ENCODE measurements at places on chromosomes 2 and 18.
A peak's percentile ranks its signal among the peaks of the same experiment; 100 is the strongest.

DNA sequence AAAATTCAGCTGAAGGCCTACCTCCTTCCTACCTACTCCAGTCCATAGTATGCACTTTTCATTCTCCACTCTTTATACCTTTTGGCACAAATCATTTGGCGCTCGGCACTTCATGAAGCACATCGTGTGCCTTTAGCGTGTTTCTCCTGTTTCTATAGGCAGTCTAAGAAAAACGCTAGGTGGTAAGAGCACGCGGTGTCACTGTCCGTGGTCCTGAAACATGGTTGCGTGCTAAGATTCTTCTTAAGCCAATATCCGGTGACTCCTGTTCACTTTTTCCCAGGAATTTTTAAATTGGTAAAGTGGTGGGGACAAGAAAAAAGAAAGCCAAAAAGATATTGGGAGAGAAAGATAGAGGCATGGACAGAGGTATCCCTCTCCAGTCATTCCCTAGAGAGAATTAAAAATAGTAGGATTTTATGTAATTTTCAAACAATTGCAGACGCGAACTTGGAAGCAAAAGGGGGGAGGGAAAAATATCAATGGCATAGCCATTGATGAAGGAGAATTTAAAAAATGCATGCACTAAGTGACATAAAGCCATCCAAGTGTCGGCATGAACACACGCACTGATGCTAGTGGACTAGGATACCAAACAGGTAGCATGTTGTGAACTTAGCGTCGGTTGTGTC is 1.4 kb upstream of the CTNNA2 start:
- DNase-seq, result peak; percentile 53

DNA sequence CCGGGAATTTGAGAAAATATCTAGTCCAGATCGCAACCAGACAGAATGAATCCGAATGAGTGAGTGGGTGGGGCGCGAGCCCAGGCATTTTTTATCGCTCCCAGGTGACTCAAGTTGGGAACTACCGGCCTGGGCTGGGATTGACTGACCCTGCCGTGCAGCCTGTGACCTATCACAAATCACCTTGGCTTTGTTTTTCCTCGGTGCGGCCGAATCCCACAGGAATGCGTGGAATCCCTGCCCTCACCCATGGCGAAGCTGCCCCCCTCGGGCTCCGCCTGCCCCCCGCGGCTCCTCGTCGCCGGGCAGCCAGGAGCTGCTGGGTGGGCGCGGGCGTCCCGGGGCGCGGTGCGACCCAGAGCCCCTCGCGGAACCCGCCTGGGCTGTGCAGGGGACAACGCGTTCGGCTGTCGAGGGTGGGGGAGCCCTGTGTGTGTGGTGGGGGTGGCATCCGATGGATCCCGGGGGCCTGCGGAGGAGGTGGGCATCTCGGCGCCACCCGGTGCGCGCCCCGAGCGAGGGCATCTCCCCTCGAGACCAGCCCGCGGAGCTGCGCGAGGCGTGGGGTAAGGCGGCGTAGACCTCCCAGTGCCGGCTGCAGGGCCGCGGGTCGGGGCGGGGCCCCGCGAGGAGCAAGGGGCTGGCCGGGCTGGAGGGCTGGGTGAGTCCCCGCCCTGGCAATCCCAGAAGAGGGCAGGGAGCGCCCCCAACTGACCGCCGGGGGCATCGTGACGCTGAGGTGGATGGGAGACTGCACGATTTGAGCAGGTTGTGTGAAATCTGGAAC is 16.5 kb downstream of the B3GNT7 start:
- DNase-seq, result peak; percentile 74

GRCh38 chr18:57077786-57078552 is 68.9 kb upstream of the BOD1L2 start:
- DNase-seq, result no peak

- DNase-seq, result no peak
Measured at GRCh38 chr2:109435066-109435690, 178.6 kb downstream of the SEPTIN10 start.

DNA sequence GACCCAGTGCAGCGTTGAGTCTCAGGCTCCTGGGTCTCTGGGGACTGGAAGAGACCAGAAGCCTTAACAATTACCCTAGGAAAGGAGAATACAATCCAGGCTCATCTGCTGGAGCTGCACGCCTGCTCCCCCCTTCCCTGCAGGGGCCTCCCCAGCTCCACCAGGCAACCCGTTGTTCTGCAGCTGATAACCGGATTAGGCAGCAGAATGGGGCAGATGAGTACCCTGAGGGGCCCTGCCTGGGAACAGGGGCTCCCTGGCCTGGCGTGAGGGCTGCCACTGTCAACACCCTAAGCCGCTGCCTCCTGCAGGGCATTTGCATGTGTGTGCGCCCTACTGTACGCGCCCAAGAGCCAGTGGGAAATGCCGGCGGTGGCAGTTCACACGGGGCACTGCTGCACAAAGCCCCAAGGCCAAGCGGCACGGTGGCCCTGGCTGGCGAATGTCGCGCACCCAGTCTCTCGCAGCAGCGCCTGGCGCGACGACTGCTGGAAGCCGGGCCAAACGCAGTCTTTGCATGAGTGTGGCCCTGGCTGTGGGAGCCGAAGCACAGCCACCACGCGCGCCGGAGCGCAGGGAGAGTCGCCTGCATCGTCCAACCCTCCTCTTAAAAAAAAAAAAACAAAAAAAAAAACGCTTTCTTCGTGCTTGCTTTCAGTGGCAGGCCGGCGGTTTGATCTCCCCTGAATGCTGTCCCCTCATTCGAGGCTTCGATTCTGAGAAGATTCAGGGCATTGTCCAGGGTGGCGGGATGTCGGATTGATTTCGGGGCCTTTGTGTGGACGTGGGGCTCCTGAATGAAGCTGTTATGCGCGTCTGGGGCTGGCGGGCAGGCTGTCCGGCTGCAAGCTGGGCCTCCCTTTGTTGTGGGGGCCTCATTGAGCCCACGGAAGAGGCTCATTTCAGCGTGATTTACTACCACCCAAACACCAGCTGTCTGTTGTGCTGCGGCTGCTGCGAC is 63.8 kb downstream of the SETBP1 start:
- DNase-seq, result no peak

DNA sequence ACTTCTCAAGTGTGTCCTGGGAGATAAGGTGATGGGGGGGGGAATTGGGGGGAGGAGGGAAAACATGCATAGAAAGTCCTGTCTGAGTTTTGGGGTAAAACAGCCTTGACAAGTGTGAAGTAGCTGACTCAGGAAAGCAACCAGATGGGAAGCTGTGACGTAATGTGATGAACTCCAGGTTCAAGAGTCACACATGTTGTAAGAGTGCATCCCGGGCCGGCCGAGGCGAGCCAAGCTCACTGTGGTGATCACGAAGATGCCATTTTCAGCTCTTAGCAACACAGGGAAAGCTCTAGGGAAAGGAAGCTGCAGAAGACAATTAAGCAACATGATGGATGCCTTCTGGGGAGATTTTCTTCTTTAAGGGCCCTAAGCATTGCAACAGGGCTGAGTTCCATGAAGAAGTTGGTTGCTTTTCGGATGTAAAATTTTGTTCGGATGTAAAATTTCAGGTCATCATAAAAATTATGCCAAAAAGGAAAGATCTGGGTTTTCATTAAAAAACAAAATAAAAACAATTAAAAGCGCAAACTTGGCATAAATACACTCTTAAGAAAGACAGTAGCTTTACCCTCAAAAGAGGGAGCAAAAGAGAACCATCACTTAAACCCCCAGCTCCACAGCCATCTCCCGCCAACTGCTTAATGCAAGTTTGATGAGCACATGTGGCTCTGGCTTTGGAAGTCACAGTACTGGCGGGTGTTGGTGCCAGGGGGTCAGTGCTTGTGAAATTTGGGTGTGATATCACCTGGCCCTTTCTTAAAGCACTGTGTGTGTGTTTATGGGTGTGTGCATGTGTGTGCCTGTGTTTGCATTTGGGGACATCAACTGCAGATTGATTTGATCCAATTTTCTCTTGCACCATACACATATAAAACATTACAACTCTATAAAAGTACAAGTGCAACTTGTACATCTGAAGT is 19.1 kb downstream of the SERTAD2 start:
- peak; percentile 55 for DNase-seq

DNA sequence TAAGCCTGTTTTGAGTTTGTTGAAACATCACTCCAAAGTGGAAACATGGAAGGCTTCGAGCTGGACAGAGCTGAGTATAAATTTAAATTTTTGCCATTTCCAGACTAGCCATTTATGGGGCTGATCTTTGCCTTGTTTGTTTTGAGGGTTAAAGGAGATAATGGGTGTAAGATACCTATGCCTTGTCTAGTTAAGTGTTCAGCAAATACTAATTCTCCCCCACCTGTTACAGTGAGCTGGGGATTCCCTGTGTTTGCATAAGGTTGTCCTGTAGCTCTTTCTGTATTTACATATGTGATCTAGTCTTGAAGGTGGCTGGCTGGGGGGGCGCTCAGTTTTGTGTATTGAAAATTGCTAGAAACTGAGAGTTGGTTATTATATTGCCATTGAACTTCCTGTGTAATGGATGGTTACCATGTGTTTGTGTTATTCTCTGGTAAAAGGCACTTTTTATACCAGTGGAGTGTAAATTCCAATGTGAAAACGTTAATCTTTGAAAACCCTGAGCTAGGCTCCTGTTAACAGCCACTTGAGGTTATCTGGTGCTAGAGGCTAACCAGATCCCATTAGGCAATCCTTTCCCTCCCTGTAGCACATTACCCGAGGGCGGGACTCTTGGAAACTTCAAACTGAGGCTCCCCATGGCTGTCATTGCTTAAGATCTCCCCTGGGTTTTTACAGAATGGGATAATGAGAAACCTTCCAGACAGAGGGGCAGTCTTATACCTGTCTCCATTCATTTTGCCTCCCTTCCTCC is 26.7 kb downstream of the TANC1 start:
- peak; percentile 49 for DNase-seq

- DNase-seq, result peak; percentile 57
Measured at GRCh38 chr2:210663631-210664089, 107.3 kb downstream of the CPS1 start.

DNA sequence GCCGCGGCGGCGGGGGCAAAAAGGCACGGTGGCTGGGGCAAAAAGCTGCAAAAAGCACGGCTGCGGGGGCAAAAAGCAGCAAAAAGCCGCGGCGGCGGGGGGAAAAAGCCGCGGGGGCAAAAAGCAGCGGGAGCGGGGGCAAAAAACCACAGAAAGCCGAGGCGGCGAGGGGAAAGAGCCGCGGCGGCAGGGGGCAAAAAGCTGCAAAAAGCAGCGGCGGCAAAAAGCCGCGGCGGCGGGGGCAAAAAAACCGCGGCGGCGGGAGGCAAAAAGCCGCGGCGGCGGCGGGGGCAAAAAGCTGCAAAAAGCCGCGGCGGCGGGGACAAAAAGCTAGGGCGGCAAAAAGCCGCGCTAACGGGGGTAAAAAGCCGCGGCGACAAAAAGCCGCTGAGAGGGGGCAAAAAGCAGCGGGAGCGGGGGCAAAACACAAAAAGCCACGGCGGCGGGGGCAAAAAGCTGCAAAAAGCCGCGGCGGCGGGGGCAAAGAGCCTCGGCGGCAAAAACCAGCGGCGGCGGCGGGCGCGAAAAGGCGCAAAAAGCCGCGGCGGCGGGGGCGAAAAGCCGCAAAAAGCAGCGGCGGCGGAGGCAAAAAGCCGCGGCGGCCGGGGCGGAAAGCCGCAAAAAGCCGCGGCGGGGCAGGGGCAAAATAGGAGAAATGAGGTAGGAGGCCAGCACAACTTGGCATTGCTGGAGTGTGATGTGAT is 123.4 kb downstream of the ANKRD30BL start:
- DNase-seq, result peak; percentile 0

DNA sequence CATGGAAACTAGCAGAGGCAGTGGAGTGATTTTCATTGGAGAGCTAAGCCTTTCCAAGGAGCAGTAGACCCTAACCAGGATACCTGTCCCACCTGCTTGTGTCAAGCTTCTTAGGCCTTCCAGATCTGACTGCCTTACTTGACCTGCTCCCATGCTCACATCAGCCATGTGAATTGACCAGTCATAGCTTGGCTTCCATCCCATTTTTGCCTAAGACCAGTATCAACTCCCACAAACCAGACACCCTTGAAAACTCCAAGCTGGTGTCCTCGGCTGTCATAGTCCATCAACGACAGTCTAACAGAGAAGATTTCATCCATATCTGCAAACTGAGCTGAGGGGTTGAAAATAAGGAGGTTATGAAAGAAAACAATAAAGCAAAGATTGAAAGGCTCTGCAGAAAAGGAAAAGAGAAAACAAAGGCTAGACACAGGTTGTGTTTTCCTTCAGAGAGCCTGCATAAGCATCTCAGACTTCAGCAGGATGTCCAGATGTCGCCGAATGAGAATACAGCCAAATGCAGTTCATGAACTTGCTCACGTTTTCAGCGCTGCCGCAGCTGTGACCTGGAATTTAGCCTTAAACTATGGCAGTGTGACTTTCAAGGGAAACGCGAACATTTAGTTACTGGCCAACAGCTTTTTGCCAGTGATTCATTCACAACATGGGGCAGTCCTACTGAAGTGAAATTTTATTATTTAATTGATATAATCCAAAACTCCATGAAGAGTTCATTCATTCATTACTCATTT is 868.1 kb upstream of the ID2 start:
- no peak for DNase-seq

DNA sequence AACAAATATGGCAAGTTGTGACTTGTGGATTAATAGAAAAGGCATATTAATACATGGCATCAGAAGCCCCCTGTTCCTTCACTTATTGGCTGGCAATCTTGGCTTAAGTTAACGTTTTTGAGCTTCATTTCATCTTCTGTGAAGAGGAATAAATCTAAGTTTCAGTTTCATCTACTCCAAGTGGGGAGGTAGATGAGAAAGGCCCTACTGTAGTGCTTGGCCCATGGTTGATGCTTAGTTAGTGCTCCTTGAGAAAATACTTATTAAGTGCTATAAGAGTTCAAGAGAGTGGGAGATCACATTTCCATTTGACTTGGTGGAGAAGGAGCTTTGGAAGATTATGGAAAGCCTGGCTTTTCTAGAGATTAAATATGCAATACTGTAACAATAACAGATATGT is 244.3 kb downstream of the BABAM2 start:
- no peak for DNase-seq

DNA sequence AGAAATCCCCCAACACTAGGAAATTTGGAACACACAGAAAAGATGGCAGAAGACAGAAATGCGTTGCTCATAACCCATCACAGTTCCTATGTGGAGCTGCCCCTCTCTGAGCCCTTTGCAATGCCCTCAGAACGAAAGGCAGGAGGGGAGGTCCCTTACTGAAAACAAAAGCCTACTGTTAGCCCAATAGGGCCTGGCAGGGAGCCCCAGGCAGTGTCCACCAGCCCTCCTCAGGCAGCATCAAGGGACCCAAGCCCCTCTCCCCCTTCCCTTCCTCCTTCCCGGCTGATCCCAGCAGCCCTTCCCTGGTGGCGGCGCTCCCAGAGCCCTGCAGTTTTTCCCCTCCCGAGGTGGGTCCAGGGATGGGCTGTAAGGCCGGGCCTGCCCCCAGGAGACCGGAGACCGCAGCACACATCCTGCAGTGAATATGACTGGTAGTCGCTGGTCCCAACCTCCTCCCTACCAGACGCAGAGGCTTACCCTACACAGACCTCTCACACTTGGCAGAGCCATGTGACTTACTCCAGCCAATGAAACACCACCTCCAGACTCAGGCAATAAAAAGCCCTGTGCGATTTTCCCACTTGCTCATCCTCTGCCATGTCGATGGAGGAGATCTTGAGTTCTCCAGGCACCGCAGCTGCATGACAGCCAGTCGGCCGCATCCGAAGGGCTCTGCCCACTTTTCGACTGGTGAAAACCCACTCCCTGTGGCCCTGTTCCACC is 19.4 kb upstream of the DUSP2 start:
- DNase-seq, result no peak

GRCh38 chr2:377414-377813 is 89.5 kb upstream of the ALKAL2 start:
- DNase-seq, result no peak

Measured in iris pigment epithelial cell (primary cell).